ENCODE measurements at places on chromosomes 2 and 18.

- no peak for DNase-seq
Observed at GRCh38 chr18:27181726-27182125, 3.4 kb downstream of the CHST9 start.

- DNase-seq: no peak
Observed at GRCh38 chr2:162677476-162677875, 161.1 kb downstream of the KCNH7 start.

DNA sequence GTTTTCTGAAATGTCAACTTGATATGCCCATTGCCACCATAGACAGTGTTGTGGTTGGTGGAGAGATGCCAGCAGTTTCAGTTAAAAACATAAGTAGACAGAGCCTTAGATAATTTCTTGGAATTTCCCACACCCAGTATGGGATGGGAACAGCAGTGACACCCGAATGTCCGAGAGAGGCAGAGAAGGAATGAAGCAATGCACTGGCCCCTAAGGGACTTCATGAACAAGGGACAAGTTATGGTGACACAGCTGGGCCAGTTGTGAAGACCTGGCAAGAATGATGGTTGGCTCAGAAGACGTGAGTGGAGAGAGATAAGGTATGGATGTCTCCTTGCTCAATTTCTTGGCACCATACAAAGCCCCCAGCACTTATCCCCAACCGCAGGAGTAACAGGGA, 165.2 kb upstream of the APCDD1 start:
- peak; percentile 25 for DNase-seq

- no peak for DNase-seq
Observed at GRCh38 chr18:2536493-2536892, 34.8 kb downstream of the METTL4 start.

GRCh38 chr2:216281316-216281715, 91.0 kb downstream of the MARCHF4 start:
- no peak for DNase-seq

DNA sequence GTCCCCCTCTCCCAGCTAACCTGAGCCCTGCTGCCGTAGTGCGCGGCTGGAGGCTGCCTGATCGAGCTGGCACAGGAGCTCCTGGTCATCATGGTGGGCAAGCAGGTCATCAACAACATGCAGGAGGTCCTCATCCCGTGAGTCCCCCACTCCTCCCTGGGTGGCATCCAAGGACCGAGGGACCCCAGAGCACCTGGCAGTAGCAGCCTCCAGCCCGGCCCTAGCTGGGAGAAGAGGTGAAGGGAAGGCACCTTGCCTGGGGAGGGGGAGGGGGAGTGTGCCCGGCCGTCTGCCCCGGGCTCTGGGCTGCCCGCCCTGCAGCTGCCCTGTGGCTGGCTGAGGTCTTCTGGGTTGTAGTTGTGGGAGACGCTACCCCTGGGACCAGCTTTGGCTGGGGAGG, 26.3 kb downstream of the ANO7 start:
- DNase-seq: no peak

DNA sequence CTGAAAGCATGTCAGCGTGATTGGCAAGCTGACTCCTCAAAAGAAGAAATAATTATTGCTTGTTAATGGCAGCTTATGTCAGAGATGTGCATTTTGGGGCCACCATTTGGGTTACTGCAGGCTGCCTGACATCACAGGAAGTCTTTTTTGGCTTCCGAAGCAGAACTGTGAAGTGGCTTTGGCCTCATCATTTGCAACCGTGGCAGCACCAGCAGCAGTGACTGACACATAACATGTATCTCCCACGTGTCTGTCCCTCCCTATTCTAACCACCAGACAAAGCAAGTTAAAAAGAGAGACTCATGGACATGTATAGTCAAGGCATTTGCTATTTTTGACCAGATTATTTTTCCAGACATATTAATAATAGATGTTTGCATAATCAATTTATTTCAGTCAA, 488.7 kb upstream of the ACVR2A start:
- DNase-seq: no peak
